Upper lobe of left lung (tissue), 6 donors: ENCODE measurements at places on chromosomes 4 and X. TPM values are rescaled to one million over a fixed set of nuclear protein-coding genes. Genes with fewer than 3 reads are reported as not detected.

VEGFC gene
- total RNA-seq, result 8.7 TPM

GTPBP6 gene
- total RNA-seq, result 66.4 TPM

TCEAL6 gene
- total RNA-seq, result not detected

PRAF2 gene
- 15.5 TPM for total RNA-seq

DNA sequence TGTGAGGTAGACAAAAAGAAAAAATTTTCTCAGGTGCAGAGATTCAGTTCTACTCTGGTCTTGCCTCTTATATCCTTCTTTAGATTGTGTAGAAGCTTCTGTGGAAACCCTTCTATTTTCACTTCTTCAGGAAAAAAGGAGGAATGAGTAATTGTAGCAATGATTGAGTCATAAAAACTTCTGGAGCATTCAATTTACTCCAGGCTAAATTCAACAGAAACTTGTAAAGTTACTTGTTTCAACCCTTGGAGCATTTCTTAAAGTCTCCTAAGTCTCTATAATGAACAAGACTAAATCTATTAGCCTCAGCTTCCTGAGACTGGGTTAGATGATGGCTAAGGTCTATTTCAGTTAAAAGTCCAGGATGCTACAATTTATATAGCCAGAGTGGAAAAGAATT lies 29.9 kb downstream of the BOD1L1 start:
- H3K27me3 ChIP-seq, result no peaks in the 10 kb centered on the region
- no peak overlapping the region for H3K4me3 ChIP-seq
- no peak overlapping the region for H3K27ac ChIP-seq
- H3K4me1 ChIP-seq, result no peaks in the 10 kb centered on the region
- DNase-seq, result no peak

GRCh38 chr4:182917182-182918043 lies at the start of gene DCTD:
Gene DCTD, minus strand, starts transcription at chr4:182917386. Its CDS starts 1,818 bp downstream, at chr4:182915568.
- no peaks in the 10 kb centered on the region for H3K27me3 ChIP-seq
- H3K36me3 ChIP-seq, result peaks cover 31% of the 10 kb centered on the region
- DNase-seq, result peak; percentile 97
- peak within 1 kb of the TSS; percentile 84 for H3K4me3 ChIP-seq
- peaks cover 14% of the 10 kb centered on the region for H3K4me1 ChIP-seq
- H3K27ac ChIP-seq, result peak within 1 kb of the TSS; percentile 95

GRCh38 chr4:6896035-6896434 lies 13.6 kb upstream of the TBC1D14 start:
- no peak overlapping the region for H3K4me3 ChIP-seq
- H3K36me3 ChIP-seq, result no peaks in the 10 kb centered on the region
- no peaks in the 10 kb centered on the region for H3K27me3 ChIP-seq
- H3K4me1 ChIP-seq, result peaks cover 18% of the 10 kb centered on the region
- no peak for DNase-seq

- peak overlapping the region; percentile 96 for H3K27ac ChIP-seq
- H3K36me3 ChIP-seq, result no peaks in the 10 kb centered on the region
- no peak for DNase-seq
- H3K4me3 ChIP-seq, result peak overlapping the region; percentile 54
Measured at GRCh38 chrX:153926858-153927671, 1.0 kb upstream of the ARHGAP4 start.

DNA sequence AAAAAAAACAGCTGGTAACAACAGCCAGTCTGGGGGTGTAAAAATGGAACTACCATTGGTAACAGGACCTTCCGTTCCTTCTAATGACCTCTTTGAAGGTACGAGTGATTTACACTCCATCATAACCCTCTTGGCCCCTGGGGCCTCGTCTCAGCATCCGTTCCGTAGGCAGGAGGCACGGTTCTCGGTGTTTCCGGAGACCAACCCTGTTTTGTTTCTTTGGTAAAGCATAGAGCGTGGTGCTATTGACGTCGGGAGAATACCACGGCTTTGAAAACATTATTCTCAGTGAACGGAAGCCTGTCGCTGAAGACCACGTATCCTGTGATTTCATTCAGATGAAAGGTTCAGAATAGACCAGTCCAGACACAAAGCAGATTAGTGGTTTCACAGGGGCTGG lies 198.9 kb downstream of the ASMT start:
- H3K27ac ChIP-seq, result no peak overlapping the region
- no peaks in the 10 kb centered on the region for H3K27me3 ChIP-seq
- DNase-seq, result no peak
- H3K4me3 ChIP-seq, result no peak overlapping the region
- no peaks in the 10 kb centered on the region for H3K4me1 ChIP-seq

DNA sequence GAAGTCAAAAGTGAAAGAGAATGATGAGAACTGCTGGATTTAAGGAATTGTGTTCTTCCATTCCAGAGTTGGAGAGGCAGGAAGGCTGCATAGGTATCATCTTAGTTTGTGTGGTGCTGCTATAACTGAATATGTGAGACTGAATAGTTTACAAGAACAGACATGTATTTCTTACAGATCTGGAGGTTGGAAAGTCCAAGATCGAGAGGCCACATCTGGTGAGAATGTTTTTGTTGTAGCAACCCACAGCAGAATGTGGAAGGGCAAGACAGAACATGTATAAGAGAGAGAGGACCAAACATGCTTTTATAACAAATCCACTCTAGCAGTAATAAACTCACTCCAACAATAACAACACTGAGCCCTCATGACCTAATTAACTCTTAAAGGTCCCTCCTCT lies 408.6 kb downstream of the FAM47B start:
- no peak for DNase-seq
- H3K4me3 ChIP-seq, result no peak overlapping the region
- no peak overlapping the region for H3K27ac ChIP-seq
- no peaks in the 10 kb centered on the region for H3K4me1 ChIP-seq

- peaks cover 24% of the 10 kb centered on the region for H3K4me1 ChIP-seq
- DNase-seq, result no peak
- no peaks in the 10 kb centered on the region for H3K27me3 ChIP-seq
- H3K4me3 ChIP-seq, result no peak overlapping the region
Measured at GRCh38 chr4:148289740-148290139, 152.5 kb downstream of the NR3C2 start.

DNA sequence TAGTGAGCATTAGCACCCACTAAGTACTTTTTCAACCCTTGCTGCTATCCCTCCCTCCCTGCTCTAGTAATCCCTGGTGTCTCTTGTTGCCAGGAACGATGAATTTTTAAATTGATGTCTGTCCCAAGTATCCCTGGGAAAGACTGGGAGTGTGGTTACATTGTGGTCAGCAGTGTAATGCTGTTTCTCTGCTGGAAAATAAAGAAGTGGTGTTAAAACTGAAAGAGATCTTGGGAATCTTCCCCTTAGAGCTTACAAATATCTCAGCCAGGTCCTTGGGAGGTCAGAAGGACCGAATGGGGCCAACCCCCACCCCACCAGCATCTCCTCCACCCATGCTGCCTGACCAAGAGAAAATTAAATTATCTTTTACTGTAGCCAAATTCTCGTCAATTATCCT lies 174.5 kb upstream of the MXRA5 start:
- no peaks in the 10 kb centered on the region for H3K36me3 ChIP-seq
- no peaks in the 10 kb centered on the region for H3K27me3 ChIP-seq
- H3K27ac ChIP-seq, result no peak overlapping the region
- H3K4me1 ChIP-seq, result no peaks in the 10 kb centered on the region
- no peak for DNase-seq

- no peaks in the 10 kb centered on the region for H3K4me1 ChIP-seq
- H3K27me3 ChIP-seq, result no peaks in the 10 kb centered on the region
- no peaks in the 10 kb centered on the region for H3K36me3 ChIP-seq
- DNase-seq, result no peak
- no peak overlapping the region for H3K4me3 ChIP-seq
- H3K27ac ChIP-seq, result no peak overlapping the region
Measured at GRCh38 chrX:128728943-128729342, 676.7 kb upstream of the ACTRT1 start.

DNA sequence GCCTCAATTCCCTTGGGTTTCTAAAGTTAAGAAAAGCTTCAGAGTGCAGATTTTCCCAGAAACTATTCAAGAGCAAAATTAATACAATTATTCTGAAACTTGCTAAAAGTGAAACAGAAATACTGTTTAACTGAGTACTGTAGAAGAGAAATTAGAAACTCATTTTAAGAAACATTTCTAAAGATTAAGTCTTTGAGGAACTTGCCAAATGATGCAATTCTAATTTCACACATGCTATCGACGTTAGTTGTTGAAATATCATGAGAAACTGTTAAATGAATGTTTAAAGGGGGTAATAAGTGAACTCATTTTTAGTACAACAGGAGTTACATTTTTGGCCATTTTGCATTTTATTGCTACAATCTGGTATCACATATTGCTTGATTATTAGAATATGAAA lies 125.3 kb upstream of the MAOA start:
- no peaks in the 10 kb centered on the region for H3K27me3 ChIP-seq
- no peaks in the 10 kb centered on the region for H3K4me1 ChIP-seq
- H3K27ac ChIP-seq, result no peak overlapping the region
- H3K4me3 ChIP-seq, result no peak overlapping the region
